ENCODE measurements at places on chromosomes 2 and 18. TPM values are rescaled to one million over a fixed set of nuclear protein-coding genes. Genes with fewer than 3 reads are reported as not detected.

MPPE1 gene
- 15.4 TPM for total RNA-seq

DNA sequence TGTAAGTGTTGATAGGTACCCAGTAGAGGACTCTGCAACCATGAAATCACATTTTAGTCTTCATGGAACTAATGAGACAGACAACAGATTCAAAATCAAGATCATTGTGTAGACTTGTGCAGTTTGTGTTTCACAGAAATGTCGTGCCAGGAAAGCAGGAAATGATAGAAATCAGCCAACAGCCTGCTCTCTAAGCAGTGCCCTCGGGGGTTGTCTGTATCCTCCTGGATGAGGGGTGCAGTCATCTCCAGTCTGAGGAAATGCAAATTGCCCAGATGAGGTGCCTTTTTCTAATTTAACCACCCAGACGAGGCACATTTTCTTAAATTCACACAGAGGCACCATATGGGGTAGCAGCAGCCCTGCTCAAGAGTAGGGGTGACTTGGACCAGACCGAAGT, 663.1 kb downstream of the XIRP2 start:
- no peak for DNase-seq

- DNase-seq: peak; percentile 34
Observed at GRCh38 chr18:4107049-4107467, 348.0 kb downstream of the DLGAP1 start.

GRCh38 chr2:223414646-223415045, 187.5 kb downstream of the SCG2 start:
- DNase-seq: no peak

GCG gene
- not detected for total RNA-seq

DNA sequence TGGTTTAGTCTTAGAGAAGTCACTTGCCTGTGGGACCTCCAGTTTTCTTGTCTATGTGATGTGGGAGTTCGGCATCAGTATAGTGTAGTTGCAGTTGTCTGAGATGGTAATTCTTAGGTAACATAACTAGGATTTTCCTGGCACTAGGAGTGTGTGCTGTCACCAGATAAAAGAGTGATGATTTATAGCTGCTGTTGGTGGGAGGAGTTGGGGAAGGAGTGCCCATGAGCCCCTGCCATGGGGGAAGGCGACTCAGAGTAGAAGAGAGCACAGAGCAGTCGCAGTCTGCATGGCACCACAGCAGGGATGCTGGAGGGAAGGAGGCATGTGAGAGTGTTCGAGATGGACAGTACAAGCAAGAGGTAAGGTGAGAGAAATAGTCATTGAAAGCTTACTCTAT, 38.7 kb downstream of the ATP9B start:
- no peak for DNase-seq

DNA sequence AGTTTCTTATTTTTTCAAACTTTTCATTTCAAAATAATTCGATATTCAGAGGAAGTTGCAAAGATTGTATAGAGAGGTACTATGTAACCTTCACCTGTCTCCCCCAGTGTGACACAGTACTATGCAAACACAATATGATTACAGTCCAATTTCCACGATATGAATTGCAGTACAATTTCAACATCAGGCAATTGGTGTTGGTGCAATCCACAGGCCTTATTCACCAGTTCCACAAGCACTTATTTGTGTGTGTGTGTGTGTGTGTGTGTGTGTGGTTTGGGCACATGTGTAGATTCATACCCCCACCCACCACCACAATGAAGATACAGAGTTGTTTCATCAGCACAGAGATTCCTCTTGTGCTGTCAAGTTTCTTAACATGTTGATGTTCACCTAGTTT, 69.7 kb upstream of the ARL4C start:
- DNase-seq: no peak

DNA sequence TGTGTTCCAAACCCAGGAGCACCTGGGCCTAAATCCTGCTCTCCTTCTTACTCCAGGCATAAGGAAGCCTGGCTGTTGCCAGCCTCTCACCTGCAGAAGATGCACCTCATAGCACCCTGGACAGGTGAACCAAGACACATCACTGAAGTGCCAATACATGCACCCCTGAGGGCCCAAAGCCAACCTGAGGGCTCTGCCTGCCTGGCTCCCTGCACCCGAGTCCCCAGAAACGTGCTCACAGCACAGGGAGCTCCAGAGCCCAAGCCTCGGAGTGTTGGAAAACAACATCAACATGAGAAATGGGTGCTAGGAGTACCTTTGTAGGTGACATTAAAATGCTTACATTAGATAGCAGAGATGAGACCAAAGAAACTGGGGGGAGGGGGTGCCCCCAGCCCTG, 96.3 kb upstream of the RAB6C start:
- DNase-seq: no peak

ATG9A gene
- 32.5 TPM for total RNA-seq

ARHGAP28 gene
- 24.5 TPM for total RNA-seq

DNA sequence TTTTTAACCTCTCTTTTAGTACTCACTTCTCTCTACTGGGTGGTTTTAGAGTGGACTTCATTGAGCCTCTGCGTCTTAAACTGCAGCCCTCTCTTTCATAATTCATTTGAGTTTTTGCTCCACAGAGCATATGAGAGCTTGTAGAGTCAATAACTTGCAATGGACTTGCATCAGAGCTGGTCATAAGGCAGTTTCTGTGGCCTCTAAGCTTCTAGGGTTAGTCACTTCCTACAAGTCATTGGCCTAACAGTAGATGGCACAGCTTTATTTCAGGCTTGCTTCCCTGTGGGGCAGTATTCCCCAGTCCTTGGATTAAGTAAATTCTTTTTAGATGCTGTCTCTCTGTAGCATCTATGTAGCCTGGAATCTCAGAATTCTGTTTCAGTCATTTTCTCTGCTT, 1435.7 kb downstream of the LRP1B start:
- no peak for DNase-seq

- DNase-seq: no peak
Observed at GRCh38 chr2:73652348-73652747, 10.1 kb upstream of the NAT8 start.

DNA sequence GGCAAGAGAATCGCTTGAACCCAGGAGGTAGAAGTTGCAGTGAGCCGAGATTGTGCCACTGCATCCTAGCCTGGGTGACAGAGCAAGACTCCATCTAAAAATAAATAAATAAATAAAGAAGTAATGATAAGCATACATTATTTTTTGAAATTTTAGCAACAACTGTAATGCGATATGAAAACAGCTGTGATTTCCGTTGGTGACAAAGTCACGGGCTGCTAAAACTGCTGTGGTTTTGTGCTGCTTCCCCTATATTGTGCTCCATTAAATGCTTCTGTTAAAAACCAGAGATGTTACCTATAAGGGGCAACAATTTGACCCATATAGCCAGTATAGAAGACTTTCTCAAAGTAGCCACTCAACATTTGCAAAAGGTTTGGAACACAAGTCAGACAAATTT, 8.3 kb downstream of the TRIM54 start:
- DNase-seq: no peak

GRCh38 chr2:10654069-10654468, 35.7 kb downstream of the NOL10 start:
- DNase-seq: no peak

GRCh38 chr2:143505542-143505941, 376.3 kb downstream of the ARHGAP15 start:
- DNase-seq: no peak

DNA sequence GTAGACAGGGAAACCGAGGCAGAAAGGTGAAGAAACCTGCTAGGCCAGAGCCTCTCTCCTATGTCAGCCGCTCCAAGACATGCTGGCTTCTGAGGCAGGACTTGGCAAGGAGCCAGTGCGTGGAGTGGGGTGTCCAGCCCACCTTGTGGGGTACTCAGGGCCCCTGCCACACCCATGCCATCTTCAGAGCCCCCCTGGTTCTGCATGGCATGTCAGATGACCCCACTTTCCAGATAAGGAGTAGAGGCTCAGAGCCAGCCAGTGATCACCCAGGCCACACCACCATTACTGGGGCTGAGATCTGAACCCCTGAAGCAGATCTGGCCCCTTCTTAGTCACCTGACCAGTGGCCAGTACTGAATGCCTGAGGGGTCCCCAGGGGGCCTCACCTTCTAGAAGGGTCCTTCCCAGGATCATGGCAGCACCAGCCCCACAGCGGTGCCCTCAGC, 14.7 kb downstream of the CROCC2 start:
- peak; percentile 18 for DNase-seq

CCNT2 gene
- total RNA-seq: 30.1 TPM

VWC2L gene
- total RNA-seq: not detected

- DNase-seq: no peak
Observed at GRCh38 chr2:69674316-69674670, 30.8 kb upstream of the AAK1 start.

VWA3B gene
- 1.0 TPM for total RNA-seq

TUBA4B gene
- not detected for total RNA-seq

- no peak for DNase-seq
Observed at GRCh38 chr2:238649936-238650518, 197.9 kb upstream of the TWIST2 start.

AGXT gene
- not detected for total RNA-seq

CFAP210 gene
- 0.28 TPM for total RNA-seq

HTR2B gene
- total RNA-seq: not detected

PLGLB2 gene
- not detected for total RNA-seq

DNA sequence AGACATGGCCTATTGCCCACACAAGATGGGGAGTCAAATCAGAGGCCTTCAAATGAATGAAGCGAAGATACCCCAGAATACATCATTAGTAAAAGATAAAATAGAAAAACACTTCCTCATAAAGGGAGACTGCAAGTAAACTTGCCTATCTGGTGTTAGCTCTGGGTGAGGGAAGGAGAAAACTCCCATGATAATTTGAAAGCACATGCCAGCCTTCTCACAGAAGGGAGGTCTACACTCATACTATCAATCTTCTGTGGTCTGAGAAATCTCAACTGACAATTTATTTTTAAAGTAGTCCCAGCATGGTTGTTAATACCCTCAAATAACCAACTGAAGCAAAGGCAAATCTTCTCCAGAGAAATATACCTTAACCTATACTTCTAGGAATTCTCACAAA, 75.4 kb downstream of the EXOC6B start:
- no peak for DNase-seq

DNA sequence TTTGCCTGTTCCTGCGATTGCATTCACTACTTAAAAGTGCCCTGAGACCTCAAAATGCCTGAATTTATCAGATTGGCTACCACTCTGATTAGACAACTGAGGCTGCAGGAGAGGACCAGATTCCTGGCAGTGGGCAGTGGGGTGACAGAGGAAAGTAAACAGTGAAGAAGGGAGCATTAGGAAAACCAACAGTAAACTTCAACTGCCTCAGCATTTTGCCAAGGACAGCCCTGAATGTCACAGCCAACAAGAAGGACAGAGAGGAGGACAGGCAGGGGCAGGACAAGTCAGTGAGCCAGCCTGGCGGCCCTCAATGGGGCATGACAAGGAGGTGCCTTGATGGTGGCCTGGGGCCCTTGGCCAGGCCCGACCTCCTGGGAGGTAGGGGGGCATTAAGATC, 24.3 kb downstream of the ACMSD start:
- no peak for DNase-seq

GRCh38 chr18:77524909-77525308, 275.3 kb downstream of the GALR1 start:
- DNase-seq: no peak

DNA sequence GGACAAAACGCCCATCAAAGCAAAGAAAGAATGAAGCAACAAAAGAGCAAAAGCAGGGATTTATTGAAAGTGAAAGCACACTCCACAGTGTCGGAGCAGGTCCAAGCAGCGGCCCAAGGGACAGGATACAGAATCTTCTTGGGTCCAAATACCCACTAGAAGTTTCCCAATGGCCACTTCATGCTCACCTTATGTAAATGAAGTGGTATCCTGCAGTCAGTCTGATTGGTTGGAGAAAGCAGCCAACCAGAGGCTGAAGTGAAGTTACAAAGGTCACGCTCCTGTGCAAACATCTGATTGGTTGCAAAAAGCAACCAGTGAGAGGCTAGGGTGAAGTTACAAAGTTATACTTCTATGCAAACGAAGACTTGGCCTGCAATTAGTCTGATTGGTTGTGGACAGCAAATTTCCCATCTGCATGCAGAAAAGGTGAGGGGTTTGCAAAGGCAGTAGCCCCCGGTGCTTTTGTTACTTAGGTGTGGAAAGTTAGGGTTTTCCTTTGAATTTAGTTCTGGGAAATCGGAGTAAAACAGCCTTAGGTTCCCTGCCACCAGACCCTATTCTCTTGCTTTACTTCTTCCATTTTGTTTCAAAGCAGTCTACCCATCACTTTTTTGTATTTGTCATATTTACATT, 12.9 kb downstream of the DUSP19 start:
- DNase-seq: no peak

DNA sequence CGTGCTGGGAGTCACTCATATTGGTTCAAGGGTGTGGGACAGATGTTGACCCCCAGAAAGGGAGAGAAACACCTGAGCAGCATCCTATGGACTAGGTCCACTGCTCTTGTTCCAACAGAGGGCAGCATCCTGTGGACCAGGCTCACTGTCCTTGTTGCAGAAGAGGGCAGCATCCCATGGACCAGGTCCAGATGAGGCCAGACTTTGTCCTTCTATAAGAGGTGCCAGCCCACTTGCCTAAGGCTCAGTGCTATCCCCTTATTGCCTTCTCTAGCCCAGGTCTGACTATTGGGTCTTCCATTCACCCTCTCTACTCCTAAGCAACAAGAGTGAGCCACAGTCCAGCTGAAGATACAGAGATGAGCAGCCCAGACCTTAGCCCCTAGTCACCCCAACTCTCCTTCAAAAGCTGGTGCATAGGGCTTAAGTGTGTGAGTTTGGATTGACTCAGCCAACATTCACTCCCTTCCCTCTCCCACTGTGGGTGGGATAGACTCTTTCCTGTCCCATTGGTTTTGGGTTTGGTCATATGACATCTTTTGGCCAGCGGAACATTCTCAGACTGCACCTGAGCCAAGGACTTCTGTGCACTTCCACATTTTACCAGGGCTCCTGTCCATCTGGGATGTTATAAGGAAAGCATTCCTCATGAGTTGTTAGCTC, 132.4 kb upstream of the GPC1 start:
- peak; percentile 12 for DNase-seq

GRCh38 chr18:3995476-3996102, 459.5 kb downstream of the DLGAP1 start:
- peak; percentile 50 for DNase-seq

UGT1A3 gene
- total RNA-seq: not detected

DNA sequence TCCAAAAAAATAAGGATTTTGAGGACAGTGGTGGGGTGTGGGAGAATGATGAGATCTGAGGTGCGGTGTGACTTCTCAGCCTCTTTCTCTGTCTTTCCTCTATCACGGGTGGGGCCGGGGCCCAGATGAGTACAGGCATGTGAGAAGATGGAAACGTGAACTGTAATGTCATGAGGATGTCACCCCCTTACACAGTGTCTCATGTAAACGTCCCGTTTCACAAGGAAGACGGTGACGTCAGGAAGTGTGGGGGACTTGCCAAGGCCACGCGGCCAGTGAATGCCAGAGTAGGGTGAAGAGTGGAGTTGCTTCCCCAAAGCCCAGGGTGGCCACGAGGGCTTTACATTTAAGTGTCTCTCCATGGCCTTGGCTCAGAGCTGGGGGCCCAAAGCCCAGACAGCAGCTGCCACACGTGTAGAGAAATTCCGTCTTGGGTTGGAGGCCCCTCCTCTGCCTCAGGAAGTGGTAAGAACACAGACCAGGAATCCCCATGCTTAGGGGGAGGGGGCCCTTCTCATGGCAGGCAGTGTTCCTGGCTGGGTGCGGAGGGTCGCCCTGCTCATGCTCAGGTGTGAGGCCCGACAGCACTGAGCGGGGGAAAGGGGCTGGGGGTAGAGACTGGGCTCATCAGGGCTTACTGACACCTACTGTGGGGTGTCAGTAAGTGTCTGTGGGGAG, 80.9 kb upstream of the SMAD7 start:
- DNase-seq: peak; percentile 59

GRCh38 chr18:62877411-62878221, 162.3 kb downstream of the PHLPP1 start:
- peak; percentile 59 for DNase-seq

Data from H7 (cell line).